ENCODE measurements at places on chromosomes 3 and 15.

- DNase-seq = no peak
These were observed 396.6 kb downstream of the SOX2 start for GRCh38 chr3:182108371-182108770.

DNA sequence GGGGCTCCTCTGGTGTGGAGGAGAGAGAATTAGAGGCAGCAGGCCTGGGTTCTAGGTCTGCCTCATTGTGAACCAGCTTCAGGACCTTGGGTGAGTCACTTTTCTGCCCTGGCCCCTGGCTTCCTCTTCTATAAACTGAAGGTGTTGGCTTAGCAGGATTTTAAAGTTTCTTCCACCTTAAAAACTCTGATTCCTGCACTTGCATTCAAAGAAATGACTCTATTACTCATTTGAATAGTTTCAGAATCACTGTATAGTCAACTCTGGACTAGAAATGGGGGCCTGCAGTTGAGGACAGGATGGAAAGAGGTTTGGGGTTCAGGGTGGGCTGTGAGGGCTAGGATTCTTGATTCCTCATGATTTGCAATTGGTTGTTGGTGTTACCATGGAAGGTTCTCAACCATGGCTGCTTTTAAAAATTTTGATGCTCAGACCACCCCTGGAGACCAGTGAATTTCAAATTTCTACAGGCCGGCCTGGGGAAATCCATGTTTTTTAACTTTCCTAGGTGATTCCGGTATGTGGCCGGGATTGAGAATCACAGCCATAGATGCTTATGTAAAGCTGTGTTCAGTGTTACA, 19.9 kb downstream of the SMAD3 start:
- DNase-seq = no peak

GRCh38 chr15:93036951-93037819, 51.8 kb downstream of the RGMA start:
- peak; percentile 73 for DNase-seq

DNA sequence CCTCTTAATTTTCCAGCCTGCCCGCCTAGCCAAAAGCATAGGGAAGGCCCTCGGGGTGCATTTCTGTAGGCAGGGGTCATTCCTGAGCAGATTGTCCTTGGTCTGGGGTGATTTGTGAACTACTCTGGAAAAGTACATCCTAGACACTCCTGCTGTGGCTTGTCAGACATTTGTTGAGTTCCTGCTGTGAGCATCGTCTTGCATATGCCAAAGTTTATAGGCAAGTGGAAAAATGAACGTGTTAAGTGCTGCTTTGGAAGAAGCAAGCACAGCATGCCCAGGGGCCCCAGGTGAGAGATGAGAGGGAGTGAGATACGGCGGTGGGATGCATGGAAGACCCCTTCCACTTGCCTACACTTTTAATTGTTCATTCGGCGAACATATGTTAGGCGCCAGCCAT, 237.7 kb upstream of the ST8SIA2 start:
- no peak for DNase-seq

DNA sequence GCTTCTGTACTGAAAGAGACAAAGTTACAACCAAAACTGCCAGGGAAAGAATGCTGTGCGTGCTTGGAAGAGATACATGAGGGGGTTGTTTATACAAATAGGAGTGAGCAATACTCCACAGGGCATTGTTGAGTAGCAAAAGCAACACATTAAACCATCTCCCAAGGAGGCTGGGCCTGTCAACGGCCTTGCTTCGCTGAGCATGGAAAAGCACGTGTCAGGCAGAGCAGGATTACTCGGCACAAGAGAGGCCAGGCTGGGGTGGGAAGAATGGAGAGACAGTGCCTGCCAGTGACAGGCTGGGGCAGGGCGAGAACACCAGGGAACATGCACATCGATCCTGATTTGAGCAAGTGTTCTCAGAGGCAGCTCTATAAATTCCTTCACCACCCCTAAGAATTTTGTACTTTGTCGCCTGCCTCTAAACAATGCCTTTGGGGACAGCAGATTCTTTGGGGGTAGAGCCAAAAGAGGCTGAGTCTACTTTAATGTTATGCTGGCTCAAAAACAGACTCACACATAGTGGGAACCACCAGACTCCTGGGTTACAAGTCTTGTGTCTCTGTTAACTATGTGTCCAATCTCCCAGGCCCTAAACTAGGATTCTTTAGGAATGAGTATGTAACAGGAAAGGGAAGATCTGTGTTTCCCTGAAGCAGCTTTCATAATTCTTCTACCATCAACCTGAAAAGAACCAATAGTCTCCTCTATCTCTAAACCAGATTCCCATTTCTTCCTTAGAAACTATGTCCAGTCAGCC, 67.2 kb downstream of the LIPC start:
- no peak for DNase-seq

DNA sequence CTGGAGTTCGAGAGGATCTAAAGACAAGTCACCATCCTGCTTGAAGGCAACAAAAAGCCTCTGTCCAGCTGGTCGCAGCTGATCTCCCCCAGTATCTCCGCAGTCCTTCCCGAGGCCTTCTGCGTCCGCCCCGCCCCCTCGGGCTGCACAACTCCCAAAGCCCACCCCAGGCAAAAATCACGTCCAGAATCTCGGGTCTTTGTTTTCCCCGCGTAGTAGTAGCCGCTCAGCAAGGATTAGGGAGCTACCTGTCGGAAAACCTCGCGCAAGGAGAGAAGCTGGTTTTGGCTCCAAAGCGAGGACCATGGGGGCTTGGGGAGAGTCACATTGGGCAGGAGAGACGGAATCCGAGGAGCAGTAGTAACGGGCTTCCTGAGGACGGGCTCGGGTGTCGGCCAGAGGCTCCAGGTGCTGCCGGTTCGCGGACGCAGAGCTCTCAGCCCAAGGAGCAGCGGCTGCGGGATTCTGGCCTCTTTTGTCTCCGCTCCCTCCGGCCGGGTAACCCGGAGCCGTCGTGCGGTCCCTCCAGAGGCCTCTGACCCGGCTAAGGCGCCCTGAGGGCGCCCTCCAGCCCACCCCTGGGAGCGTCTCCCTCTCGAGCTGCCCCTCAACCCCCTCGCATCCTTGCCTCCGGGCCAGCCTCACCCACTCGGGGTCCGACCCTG, 401 bp downstream of the ZSCAN29 start:
- no peak for DNase-seq

DNA sequence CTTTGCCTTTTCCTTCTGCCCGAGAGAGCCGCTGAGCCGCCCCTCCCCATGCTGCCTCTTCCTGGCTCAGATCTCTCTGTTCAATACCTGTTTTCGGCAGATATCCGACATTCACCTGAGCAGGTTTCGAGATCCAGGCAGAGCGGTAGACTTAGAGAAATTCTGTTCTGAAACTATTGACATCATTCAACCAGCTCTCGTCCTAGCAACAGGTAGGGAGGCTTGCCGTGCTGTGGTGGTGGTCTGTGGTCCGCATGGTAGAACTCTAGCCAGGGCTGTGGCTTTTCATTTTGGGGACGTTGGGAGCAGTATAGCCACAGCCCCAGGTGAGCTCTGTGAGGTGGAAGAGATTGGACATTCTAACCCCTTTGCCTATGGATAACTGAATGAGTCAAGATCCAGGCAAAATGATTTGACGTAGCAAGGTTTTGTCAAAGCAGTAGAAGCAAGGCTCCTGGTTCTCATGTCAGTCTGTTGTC, 810 bp downstream of the TMEM62 start:
- DNase-seq = peak; percentile 23

- no peak for DNase-seq
These were observed 23.9 kb upstream of the PLSCR2 start for GRCh38 chr3:146493221-146493620.

DNA sequence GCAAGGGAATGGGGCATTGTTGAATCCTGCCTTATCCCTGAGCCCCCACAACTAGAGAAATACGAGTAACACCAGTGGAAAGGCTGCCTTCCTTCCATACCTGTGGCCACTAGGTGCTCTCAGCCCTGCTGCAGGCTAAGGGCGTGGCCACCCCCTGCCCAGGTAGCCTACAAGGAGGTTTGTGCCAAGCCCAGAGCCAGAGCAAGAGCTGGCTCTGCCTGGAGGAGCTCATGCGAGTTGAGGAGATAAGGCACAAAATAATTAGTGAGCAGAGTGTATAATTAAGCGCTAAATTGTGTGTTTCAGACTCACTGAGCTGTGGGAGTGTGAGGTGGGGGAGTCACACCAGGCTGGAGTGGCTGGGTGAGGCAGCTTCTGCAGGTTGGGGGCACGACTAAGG, 49.2 kb downstream of the TPRA1 start:
- no peak for DNase-seq

DNA sequence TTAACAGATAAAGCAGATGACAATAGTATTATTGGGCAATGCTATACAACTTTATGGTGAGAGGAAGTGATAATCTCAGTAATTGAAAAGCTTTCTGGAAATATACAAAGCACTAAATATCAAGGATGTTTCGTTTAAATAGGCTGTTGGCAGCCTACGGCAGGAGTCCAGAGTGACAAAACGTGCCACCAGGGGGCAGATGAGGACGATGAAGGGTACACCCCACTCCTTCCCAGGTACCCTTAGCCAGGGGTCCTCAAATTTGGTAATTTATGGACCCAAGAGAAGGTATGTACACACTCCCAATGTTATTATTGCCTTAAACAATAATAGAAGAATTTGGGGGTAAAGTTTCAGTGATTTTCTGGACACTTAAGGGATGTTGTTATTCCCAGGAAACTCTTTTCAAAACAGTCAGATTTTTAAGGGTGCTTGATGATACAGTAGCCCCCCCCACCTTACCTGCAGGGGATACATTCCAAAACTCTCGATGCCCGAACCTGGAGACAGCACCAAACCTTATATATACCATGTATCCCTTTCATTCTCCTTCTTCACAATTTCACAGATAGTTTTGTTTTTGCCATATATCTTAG, 1.4 kb upstream of the MAGEL2 start:
- no peak for DNase-seq

DNA sequence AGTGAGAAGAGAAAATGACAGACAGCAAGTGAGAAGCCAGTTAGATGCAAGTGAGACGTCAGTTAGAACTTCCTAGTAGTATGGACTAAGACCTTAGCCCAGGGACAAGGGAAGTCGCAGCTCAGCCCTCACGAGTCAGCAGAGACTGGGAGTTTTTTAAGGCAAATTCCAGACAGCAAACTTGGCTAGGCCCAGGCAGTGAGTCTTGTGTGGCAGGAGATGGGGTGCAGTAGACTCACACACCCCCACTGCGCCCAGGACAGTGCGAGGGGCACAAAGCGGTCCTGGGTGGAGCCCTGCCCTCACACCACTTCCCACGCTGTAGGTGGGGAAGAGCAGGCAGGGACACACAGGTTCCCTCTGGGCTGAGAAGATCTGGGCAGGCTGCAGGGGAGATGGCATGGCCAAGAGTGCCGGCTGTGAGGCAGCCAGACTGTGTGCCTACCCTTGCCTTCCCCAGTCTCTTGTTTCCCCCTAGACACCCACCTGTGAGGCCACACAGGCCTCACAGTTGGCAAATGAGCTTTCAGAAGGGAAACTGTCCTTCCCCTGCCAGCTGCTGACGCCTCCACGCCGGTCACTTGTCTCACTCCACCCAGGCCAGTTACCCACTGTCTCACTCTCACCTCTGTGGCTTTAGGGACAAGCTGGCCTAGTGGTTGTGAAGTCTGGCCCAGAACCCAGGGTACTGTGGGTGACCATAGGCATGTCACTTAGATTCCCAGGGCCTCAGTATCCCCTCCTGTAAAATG, 13.7 kb upstream of the PRKCD start:
- no peak for DNase-seq

GRCh38 chr15:66939451-66940023, 125.9 kb upstream of the SMAD3 start:
- no peak for DNase-seq

GRCh38 chr15:74208901-74209559, 6.4 kb upstream of the STRA6 start:
- DNase-seq = peak; percentile 67

DNA sequence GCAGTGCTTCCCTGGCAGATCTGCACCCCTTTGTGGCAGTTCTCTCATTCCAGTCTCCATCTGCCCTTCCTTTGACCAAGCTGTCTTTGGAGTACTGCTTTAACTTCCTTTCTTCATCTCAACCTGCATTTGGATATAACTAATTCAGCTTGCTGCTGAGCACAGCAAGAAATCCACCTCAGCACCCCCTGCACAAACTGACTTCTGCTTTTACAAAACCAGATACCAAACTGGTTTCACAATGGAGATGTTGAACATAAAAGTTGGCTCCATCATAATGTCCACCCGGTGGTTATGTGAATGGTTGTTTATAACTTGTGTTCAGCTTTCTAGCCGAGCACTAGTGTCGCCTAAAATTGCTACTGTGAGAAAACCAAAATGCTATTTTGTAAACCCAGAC, 341.1 kb upstream of the SEMA6D start:
- no peak for DNase-seq

- DNase-seq = no peak
These were observed 99.1 kb upstream of the SLC6A11 start for GRCh38 chr3:10716964-10717363.

- no peak for DNase-seq
These were observed 353 bp downstream of the ATG3 start for GRCh38 chr3:112561484-112561733.

GRCh38 chr3:66469220-66469640, 31.6 kb downstream of the LRIG1 start:
- peak; percentile 62 for DNase-seq

GRCh38 chr15:68862415-68862814, 41.7 kb upstream of the ANP32A start:
- no peak for DNase-seq
